ENCODE measurements at places on chromosomes 5 and 9.

- DNase-seq: no peak
Observed at GRCh38 chr9:27791311-27791710, 218.0 kb upstream of the C9orf72 start.

- DNase-seq: no peak
Observed at GRCh38 chr5:163309914-163310313, 127.5 kb upstream of the CCNG1 start.

DNA sequence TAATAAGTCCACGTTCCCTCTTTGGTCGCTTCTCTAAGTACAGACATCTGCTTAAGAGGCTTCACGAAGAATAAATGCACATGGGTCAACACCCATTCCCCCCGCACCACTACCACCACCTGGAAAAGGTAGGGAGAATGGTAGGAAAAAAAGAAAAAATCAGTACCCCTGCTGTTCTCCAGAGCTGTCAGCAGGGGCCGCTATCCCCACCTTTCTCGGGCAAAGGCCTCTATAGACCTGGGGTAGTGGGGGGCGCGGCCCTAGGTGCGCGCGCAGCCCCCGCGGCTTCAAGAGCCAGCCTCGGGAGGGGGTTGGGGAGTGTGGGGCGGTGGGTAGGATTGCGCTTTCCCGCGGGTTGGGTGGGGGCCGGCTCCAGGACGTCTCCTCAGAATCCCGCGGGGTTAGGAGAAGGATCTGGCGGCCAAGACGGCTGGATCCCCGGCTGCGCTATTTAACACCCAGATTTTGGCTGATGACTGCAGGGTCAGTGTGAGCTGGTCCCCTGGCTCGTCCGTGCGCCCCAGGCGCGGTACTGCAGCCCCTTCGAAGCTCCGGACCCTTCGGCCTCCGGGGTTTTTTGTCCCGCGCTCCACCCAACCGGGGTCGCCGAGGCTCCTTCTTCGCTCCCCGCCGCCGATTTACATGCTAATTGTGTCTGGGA lies 1.6 kb upstream of the SEMA6A start:
- DNase-seq: peak; percentile 82

- no peak for DNase-seq
Observed at GRCh38 chr9:119868694-119869093, 499.5 kb upstream of the BRINP1 start.

- no peak for DNase-seq
Observed at GRCh38 chr5:125337294-125337693, 590.9 kb upstream of the ZNF608 start.

DNA sequence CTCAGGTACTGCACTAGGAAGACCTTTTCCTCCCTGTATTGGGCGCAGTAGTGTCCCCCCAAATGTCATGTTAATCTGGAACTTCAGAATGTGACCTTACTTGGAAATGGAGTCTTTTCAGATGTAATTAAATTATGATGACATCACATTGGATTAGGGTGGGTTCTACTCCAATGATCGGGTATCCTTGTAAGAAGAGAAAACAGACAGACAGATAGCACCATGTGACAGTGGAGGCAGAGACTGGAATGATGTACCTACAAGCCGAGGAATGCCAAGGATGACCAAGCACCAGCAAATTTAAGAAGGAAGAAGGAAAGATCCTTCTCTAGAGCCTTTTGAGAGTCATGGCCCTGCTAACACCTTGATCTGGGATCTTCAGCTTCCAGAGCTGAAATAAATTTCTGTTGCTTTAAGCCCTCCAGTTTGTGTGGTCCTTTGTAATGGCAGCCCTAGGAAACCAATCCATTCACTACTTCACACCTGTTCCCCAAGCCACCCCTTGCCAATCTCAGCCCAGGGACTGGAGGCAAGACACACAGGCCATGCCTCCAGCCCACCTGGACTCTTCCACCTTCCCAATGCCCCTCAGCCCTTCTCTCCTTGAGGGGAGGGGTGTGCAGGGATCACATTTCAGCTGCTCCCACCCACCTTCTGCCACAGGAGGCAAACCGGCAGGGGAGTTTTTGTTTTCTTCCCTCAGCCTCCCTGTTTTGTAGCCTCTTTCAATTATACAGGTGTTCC lies 1.6 kb downstream of the CCNJL start:
- DNase-seq: no peak

DNA sequence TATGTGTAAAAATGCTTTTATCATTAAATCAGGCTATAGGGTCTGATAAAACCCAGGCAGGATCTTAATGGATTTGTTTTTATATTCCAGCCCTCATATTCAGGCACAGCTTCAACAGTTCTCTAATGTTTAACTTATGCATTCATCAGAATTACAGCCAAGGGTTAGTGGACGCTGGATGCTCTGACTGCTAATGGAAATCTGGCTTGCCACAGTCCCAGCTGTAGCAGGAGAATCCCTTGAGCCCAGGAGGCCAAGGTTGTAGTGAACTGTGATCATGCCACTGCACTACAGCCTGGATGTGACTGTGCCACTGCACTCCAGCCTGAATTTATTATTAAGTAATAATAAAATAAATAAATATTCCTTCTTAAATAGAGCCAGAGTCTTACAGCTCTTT lies 98.0 kb downstream of the SLC25A46 start:
- DNase-seq: no peak

GRCh38 chr5:67249590-67249895 lies 52.9 kb upstream of the CD180 start:
- DNase-seq: no peak

- no peak for DNase-seq
Observed at GRCh38 chr5:136330353-136331038, 34.8 kb downstream of the TRPC7 start.

- DNase-seq: no peak
Observed at GRCh38 chr5:654071-654778, 38.9 kb downstream of the TPPP start.

DNA sequence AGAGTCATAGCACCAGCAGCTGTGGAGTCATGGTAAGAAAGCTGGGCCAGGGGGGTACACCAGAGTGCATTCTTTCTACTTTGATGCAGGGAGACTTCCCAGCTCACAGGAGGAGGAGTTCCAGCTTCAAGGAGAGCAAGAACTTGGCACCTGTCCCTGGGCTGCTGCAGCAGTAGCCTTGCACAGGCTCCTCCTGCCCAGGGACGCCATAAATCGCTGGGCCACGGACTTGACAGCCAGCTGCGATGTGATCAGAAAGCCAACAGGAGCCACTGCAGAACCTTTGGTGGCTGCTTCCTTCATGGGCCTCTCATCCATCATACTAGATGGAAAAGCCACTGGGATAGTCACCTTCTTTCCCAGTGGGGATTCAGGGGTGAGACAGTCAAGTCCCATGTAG lies 234.7 kb downstream of the NMUR2 start:
- DNase-seq: no peak

GRCh38 chr9:20014168-20014567 lies 225.3 kb upstream of the SLC24A2 start:
- DNase-seq: no peak

DNA sequence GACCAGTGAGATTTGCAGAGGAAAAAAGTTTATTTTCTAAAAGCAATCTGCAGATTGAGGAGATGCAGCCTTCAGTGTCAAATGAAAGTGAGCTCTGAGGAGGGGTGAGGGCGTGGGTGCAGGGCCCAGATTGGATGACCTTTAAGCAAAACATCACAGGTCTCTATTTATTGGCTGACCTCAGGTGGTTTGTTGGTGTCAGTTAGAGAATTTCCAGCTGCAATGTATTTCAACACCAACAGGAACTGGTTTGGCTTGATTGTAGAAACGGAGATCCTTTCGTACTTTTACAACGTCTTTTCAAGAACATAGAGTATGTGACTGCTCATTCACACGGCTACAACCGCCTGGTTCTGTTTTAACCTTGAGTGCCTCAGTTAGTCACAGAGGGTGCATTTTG lies 1069.1 kb downstream of the EFNA5 start:
- no peak for DNase-seq

- DNase-seq: no peak
Observed at GRCh38 chr5:77306531-77306930, 96.1 kb downstream of the PDE8B start.

DNA sequence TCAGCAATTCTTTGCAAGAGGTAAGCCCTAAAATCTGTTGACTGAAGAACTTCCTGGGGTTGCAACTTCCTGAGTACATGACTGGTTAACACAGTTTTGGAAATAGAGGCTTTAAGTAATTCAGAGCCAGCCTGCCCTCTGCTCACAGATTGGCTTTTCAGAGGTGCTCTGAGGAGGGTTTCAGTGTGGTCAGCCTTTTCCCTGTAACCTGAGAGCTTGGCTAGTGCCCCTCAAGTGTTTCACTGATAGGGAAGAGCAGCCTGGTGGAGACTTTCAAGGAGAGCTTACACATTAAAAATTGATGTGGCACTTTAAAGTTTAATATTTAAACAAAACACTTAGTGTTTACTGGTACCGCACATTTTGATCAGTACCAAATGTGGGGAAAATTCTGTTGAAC lies 56.7 kb upstream of the FOXB2 start:
- no peak for DNase-seq

DNA sequence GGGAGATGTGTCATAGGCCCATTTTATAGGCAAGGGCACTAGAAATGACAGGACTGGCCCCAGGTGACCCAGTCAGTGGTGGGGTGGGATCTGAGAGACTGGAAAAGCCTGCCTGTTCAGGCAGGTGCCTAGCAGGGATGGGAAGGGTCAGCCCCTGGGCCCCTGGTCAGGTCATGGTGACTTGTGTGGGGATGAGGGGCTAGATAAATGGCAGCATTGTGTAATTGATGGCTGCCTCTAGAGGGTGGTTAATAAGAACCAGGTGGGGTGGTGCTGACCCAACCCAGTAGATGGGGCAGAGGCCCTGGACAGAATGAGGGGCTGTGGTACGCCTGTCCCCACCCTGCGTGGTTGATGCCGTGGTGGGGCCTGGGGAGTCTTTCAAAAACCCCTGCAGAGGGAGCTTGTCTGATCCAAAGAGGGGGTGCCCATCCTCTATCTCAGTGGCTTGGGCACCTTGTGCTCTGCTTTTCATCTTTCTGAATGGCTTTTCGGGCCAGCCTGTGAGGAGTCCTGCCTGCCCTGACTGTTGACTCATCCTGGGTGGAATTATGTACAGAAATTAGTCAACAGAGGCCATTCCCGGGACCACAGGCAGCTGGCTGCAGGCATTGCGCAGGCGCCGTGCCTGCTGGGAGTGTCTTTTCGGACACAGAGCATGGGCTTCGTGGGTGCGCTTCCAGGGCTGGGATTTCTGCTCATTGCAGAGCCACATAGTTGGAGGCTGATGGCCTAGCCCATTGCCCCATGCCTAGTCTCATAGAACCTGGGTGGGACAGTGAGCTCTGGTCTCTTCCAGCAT lies 93.6 kb upstream of the PITX1 start:
- no peak for DNase-seq

GRCh38 chr5:112787896-112788295 lies 50.2 kb downstream of the APC start:
- no peak for DNase-seq

GRCh38 chr5:32387211-32387610 lies 57.3 kb downstream of the ZFR start:
- no peak for DNase-seq

DNA sequence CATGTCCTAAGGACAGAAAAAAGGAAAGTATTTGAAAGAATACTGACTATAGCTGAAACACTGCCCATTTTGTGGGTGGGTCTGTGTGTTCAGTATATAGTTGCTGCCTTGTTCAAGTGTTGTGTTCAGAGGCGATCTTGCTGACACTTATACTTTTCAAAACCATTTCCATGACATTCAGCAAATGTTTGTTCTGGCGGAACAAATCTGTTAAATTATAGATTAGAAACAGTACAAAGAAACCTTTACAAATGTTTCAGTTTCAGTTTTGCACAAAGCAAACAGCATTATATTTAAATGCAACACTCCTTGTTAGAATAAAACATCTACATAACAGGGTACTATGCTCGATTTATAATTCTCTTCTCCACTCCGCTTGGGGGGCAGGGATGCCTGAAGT lies 2276.3 kb downstream of the MAT2B start:
- DNase-seq: no peak

- no peak for DNase-seq
Observed at GRCh38 chr5:132498152-132498551, 7.6 kb upstream of the IRF1 start.

GRCh38 chr9:93894691-93895079 lies 60.5 kb downstream of the BARX1 start:
- peak; percentile 29 for DNase-seq

- DNase-seq: no peak
Observed at GRCh38 chr9:95003689-95004410, 277.4 kb downstream of the AOPEP start.

DNA sequence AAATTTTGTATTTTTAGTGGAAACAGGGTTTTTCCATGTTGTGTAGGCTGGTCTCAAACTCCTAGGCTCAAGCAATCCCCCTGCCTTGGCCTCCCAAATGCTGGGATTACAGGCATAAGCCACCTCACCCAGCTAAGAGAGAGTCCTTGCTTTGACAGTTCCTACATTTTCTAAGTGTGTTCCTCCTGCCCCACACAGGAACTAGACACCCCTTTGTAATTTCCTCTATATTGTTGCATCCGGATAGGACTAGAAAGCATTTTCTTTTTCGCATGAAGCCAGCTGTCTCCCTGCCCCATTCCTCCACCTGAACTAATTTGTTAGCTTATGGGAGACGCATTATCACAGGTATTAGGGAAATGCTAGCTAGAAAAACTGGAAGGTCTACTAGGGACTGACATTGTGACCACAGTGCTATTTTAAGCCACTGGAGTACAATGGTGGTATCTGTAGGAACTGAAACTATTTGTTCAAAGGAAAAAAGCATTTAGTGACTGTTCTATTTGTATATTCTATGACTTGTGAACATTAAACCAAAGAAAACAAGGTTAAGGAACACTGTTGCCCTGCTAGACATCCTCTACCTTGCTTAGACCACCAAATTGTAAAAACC lies 214.1 kb downstream of the SMARCA2 start:
- no peak for DNase-seq

GRCh38 chr5:99099691-99100090 lies 170.9 kb upstream of the CHD1 start:
- DNase-seq: no peak

DNA sequence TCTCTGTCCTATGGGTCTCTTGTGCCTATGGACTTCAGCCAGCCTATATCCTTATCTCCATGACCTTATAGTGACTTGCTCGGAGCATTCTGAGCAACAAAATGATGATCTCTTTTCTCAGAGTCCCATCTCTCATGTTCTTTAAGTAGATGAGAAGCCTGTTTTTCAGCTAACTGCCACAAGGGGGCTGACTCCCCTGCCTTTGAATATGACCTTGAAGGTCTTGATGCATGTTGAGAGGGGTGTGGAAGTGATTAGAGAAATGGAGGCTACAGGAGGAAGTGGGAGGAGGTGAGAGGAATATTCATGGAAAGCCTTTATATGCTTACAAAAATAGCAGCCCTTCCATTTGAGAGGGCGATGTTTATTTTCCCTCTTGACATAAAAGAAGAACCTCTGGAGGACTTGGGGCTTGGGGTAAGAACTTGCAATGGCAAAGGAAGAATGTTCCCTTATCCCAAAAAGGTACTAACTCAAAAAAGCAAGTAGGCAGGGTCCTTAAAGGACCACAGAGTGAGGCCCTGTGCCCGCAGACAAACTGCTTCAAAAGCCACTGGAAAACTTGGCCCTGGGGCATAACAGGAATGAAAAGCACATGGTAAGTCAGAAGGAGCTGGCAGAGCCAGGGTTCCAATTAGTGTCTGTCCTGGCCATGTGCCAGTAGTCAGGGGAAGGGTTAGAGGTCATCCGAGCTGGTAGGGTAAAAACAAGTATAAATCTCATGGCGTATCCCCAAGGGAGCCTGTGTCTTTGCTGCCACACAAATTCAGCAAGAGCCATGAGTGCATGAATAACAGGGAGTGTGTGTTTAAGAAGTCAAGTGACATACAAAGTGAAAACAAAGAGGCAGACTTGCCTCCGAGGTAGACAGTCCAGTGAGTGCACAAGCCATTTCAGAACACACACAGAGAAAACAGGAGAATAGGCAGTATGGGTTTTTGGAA lies 39.1 kb downstream of the FGD3 start:
- DNase-seq: no peak
